LoVo (cell line): ENCODE measurements at places on chromosomes 2 and 18.

GRCh38 chr2:201139836-201140604 lies 24.1 kb downstream of the CFLAR start:
- no peak for DNase-seq

- no peak for DNase-seq
Measured at GRCh38 chr18:51908598-51908944, 431.4 kb upstream of the DCC start.

GRCh38 chr2:176493909-176494308 lies 224.7 kb downstream of the MTX2 start:
- no peak for DNase-seq

- no peak for DNase-seq
Measured at GRCh38 chr2:134206573-134206972, 47.3 kb upstream of the MGAT5 start.

- DNase-seq = no peak
Measured at GRCh38 chr2:238238766-238239542, 884 bp downstream of the HES6 start.

- no peak for DNase-seq
Measured at GRCh38 chr2:29587402-29588190, 333.8 kb downstream of the ALK start.

GRCh38 chr2:170922634-170923494 lies 6.2 kb upstream of the GORASP2 start:
- DNase-seq = no peak

- no peak for DNase-seq
Measured at GRCh38 chr2:216299588-216299987, 72.7 kb downstream of the MARCHF4 start.

GRCh38 chr2:129236601-129237000 lies 742.9 kb upstream of the RAB6C start:
- no peak for DNase-seq

- no peak for DNase-seq
Measured at GRCh38 chr18:65235966-65236624, 514.7 kb upstream of the CDH7 start.

GRCh38 chr2:23616630-23617029 lies 231.7 kb downstream of the KLHL29 start:
- DNase-seq = no peak

DNA sequence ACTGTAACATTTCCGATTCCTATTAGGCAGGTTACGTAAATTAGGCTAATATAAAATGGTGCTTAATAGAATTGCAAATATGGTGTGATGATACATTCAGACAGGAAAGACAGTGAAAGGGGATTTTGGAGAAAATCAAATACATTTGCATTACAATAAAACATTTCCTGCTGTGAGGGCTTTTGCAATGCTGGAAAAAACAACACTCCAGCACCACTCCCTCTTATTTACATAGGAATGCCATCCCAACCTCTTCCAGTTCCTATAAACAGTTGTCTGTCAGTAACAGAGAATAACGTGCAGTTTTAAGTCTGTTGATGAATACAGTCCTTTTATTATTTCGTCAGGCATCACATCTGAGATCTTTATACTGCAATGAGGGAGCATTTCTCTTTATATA lies 298.8 kb upstream of the FANCL start:
- DNase-seq = no peak

DNA sequence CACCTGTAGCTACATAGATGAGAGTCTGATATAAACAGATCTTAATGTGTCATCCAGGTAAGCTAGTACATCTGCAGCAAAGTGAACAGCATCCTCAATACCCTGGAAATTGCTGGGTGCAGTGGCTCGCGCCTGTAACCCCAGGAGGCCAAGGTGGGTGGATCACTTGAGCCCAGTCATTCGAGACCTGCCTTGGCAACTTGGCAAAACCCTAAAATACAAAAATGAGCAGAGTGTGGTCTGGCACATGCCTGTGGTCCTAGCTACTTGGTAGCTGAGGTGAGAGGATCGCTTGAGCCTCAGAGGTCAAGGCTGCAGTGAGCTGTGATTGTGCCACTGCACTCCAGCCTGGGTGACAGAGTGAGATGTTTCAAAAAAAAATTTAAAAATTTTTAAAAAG lies 233.9 kb upstream of the SP5 start:
- DNase-seq = no peak

GRCh38 chr2:111698743-111699554 lies 185.0 kb downstream of the ANAPC1 start:
- peak; percentile 95 for DNase-seq

GRCh38 chr2:9668687-9669345 lies 38.0 kb upstream of the YWHAQ start:
- no peak for DNase-seq

GRCh38 chr18:60145776-60146175 lies 226.8 kb downstream of the MC4R start:
- DNase-seq = no peak

DNA sequence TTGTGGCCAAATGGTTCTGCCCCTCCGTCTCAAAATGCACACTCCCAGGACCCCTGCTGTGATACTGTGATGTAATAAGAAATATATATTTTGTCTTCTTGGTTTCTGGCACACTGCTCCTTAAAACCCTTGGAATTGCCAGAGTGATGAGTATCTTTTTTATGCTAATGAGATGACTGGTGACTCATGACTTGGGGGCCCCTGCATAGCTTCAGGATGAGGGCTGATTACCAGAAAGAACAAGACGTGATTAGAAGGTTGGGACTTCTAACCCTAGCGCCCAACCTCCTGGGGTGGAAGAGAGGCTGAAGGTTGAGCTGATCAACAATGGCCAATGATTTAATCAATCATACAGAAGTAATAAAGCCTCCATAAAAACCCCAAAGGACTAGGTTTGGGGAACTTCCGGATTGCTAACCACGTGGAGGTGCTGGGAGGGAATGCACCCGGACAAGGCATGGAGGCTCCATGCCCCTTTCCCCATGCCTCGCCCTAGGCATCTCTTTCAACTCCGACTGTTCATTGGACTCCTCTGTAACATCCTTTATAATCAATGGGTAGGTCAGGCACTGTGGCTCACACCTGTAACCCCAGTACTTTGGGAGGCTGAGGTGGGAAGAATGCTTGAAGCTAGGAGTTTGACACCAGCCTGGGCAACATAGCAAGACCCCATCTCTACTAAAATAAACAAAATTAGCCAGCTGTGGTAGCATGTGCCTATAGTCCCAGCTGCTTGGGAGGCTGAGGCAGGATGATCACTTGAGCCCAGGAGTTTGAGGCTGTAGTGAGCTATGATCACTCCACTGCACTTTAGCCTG lies 89.1 kb downstream of the HS1BP3 start:
- no peak for DNase-seq

DNA sequence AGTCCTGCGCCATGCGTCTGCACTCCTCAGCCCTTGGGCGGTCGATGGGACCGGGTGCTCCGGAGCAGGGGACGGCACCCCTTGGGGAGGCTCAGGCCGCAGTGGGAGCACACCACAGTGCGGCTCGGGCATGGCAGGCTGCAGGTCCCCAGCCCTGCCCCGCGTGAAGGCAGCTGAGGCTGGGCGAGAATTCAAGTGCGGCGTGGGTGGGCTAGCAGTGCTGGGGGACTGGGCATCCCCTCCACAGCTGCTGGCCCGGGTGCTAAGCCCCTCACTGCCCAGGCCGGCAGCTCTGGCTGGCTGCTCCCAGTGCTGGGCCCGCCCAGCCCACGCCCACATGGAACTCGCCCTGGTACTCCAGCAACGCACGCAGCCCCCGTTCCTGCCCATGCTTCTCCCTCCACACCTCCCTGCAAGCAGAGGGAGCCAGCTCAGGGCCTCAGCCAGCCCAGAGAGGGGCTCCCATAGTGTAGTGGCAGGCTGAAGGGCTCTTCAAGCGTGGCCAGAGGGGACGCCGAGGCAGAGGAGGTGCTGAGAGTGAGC lies 198.3 kb upstream of the CNTNAP5 start:
- DNase-seq = no peak

DNA sequence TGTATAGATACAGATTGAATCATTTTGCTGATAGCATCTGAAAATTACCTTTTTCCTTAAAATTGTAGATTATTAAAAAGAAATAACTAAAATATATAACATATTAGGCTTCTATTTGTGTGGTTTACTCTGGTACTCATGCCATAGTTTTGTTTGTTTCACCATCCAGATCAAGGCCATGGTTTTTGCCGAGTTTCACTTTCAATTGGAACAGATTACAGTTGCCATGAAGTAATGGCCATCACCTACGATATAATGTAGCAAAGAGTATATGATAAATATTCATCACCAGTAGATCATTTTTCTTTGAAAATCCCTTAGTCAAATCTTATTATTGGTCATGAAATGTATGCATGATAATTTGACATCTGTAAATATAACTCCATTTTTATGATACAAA lies 11.9 kb upstream of the DNAH7 start:
- DNase-seq = no peak

GRCh38 chr2:46847185-46847710 lies 68.4 kb downstream of the MCFD2 start:
- DNase-seq = peak; percentile 78

DNA sequence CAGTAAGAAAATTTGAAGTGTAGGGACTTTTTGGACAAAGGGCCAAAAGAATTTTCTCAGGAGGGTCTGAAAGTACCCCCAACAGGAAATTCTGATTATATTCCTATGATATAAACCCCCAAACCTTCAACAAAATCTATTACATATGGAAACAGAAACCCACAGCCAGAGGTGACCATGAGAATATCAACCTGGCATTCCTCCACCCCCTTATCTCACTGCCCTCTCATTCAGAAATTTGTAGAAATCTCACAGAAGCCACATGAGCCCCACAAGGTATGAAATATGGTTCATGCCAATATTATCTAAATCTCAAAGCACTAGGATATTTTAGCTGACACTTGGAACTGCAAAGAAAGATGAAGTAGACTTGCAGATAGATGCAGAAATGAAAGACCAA lies 31.0 kb upstream of the RBBP8 start:
- no peak for DNase-seq

DNA sequence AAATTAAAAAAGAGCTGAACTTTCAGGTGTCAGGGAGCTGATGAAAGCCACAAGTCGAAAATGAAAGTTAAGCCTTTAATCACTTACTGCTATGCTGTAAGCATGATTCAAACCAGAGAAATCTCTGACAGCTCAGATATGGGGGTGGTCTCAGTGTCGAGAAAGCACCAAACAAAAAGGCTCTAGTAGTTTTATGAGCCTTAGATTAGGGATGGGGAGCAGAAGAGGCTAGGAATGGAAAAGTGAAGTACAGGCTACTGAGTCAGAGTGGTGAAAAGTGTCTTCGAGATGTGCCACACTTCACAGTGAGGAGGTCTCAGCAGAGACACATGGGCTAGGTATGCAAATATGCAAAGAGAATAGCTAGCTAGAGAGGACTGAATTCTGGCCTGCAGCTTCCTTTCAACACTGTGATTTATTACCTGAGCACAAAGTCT lies 482.2 kb downstream of the SPAG16 start:
- DNase-seq = no peak

DNA sequence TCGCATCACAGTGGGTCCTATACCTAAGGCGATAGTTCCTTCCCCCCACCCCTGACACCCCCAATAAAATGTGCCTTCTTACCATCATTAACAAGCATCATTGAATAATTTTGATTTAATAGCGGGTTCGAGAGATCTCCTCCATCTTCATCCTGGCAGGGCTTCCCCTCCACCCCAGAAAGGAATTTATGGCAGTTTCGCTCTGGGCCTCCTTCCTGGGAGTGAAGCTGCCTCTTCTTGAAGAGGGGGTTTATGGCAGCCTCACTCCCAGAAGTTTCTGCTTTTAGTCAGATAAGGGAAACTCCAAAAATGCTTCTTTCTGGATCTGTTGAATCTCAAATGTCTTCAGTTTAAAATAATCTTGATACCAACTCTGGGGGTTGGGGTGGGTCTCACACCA lies 45.7 kb downstream of the RRM2 start:
- DNase-seq = no peak

GRCh38 chr2:101779656-101780055 lies 82.1 kb downstream of the MAP4K4 start:
- DNase-seq = no peak

- no peak for DNase-seq
Measured at GRCh38 chr18:3328532-3328931, 66.6 kb downstream of the MYL12B start.
